ENCODE measurements at places on chromosomes 11 and 22.

DNA sequence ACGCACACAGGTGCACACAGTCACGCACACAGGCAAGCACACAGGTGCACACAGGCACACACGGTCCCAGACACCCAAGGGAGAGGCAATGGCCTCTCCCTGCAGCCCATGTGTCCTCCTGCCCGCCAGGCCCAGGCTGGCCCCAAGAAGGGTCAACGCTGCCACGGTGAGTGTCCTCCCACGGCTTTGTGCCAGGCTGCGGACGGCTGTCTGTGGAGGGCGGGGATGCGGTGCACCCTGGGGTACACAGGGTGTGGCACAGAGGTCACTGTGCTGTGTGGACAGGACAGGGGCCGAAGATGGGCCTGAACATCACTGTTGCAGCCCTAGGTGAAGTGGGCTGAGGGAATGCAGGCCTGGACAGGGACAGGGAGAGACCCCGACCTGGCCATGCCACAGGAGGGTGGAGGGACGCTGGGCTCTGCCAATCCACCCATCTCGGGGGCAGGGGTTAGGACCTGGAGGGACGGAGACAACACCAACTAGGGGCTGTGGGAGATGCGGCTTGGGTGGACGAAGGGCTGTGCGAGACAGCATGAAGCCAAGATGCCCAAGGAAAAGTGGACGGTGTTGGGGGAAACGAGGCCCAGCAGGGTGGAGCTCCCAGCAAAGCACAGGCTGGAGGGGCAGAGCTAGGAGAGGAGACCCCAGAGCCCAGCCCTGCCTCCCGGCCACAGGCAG lies 523.8 kb downstream of the BRD1 start:
- no peak for DNase-seq

- no peak for DNase-seq
Observed at GRCh38 chr22:34001701-34002466, 81.6 kb upstream of the LARGE1 start.

- no peak for DNase-seq
Observed at GRCh38 chr11:91243630-91244029, 981.0 kb upstream of the FAT3 start.

DNA sequence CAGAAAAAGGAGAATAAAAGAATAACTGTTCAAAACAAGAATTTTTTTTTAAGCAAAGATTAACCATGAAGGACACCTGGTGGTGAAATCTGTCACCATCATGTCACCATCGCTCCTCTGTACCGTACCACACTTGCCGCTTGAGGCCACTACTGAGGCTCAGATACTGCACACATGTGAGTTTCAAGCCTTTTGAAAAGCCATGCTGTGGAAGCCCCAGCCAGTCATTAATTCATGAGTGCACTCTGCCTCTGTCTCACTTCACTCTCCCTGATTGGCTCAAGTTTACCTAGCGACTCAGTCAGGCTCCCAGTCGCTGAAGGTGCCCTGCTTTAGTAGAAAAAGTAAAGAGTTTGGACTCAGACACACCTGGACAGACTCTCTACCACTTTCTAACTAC lies 6.6 kb upstream of the MS4A12 start:
- no peak for DNase-seq

All from activated CD4-positive, CD25-positive, alpha-beta regulatory T cell (primary cell).